ENCODE measurements at places on chromosomes 5 and 9. TPM values are rescaled to one million over a fixed set of nuclear protein-coding genes. Genes with fewer than 3 reads are reported as not detected.

GRCh38 chr5:172283020-172283861 is at the start of gene UBTD2:
Gene UBTD2 (minus strand): TSS chr5:172283764. CDS start chr5:172283665, 99 bp downstream.
- peak; percentile 79 for DNase-seq

- no peak for DNase-seq
Observed at GRCh38 chr5:76927961-76928360, 24.9 kb upstream of the CRHBP start.

The LTC4S gene
- total RNA-seq = 0.62 TPM

DNA sequence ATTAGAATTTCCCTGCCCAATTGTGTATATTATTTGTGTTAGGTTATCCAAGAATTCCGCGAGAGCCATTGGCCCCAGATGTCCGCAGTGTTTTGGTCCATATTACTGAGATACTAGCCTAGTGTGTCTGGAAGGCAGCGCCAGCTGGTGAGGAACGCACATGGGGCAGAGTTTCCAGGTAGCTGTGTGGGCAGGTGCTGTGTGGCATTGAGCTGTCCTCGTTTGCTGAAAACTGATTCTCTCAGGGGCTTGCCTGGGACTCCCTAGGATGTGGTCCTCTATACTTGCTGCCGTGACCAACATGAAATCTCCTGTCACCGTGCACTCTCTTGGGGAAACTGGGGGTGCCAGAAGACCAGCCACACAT is 288.7 kb downstream of the FANCC start:
- DNase-seq = no peak

- no peak for DNase-seq
Observed at GRCh38 chr5:3025392-3025791, 273.9 kb upstream of the IRX2 start.

The PCDHA9 gene
- total RNA-seq = not detected

The CYSTM1 gene
- 9.2 TPM for total RNA-seq

DNA sequence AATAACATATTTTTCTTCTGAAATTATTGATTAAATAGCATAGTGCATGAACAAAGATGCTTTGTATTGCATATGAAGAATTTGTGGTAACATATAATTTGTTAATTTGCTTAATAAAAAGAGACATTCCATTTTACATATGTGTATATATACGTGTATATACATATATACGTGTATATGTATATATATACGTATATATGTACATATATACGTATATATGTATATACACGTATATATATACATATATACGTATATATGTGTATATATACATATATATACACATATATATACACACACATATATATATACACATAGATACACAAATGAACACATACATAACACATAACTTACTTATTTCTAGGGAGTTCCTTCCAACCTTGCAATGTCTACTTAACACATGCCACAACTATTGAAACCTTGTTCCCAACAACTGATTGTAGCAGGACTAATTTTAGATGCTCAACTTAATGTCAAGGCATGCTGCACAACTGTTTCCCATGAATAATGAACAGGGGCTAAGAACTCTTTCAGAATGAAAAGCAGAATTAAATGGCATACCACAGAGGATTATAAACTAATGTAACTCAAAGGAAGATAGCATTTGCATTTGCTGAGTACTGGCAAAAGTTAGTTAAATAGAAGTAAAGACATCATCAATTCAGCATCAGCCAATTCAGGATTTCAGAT is 17.4 kb downstream of the KIF24 start:
- DNase-seq = no peak

DNA sequence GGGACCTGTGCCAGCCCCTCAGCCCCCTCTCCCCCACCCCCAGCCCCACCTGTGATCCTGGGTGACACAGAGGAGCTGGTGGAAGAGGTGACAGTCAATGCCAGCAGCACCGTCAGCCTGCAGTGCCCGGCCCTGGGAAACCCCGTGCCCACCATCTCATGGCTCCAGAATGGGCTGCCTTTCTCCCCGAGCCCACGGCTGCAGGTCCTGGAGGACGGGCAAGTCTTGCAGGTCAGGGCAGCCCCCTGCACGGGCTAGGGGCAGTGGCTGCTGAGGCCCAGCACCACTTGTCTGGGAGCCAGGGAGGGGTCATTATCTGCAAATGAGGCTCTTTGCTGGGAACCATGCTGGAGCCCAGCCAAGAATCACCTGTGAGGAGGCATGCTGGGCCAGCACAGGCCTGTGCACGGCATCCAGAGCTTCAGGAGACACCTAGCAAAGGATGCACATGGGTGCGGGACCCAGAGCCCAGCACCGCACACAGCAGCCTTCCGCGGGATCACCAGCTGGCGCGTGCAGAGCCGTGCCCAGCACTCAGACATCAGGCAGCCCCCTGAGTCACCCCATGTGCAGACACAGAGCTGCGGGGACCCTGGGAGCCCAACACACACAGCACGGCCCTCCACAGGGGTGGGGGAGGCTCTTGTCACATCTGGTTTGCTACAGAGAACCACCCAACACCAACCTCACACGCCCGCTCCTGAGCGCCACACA is 62.0 kb upstream of the ASS1 start:
- no peak for DNase-seq

DNA sequence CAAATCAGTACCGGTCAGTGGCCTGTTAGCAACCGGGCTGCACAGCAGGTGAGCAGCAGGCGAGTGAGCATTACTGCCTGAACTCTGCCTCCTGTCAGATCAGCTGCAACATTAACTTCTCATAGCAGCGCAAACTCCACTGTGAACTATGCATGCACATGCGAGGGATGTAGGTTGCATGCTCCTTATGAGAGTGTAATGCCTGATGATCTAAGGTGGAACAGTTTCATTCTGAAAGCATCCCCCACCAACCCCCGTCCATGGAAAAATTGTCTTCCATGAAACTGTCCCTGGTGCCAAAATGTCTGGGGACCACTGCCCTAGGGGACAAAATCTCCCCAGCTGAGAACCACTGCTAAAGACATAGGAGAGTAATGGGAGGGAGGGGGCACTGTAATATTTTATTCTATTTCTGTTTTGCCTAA is 51.1 kb downstream of the P4HA2 start:
- no peak for DNase-seq

GRCh38 chr5:67257500-67257899 is 60.9 kb upstream of the CD180 start:
- no peak for DNase-seq

GRCh38 chr5:124981901-124982300 is 235.5 kb upstream of the ZNF608 start:
- no peak for DNase-seq

GRCh38 chr5:125295405-125295872 is 549.0 kb upstream of the ZNF608 start:
- DNase-seq = no peak

GRCh38 chr5:5209089-5209488 is 69.0 kb downstream of the ADAMTS16 start:
- DNase-seq = no peak

The HTR4 gene
- total RNA-seq = not detected

- DNase-seq = no peak
Observed at GRCh38 chr5:172048539-172049101, 42.2 kb upstream of the FBXW11 start.

The SGCD gene
- total RNA-seq = not detected

DNA sequence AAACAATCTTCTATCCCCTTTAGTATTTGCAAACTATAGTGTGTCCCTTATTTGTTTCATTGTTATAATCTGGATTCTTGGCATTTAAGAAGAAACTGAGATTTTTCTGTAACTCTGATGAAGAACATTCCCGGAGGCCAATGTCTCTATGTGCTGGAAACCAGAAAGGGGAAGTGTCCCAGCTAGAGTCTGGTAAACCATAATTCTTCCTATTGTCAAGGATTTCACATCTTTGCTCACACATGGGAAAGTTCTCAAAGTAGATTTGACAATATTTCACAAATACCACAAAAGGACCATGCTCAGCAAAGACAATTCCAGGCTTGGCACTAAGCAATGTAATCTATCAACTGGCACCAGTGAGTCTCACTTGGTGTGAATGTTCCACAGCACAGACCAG is 146.8 kb downstream of the MUSK start:
- no peak for DNase-seq

DNA sequence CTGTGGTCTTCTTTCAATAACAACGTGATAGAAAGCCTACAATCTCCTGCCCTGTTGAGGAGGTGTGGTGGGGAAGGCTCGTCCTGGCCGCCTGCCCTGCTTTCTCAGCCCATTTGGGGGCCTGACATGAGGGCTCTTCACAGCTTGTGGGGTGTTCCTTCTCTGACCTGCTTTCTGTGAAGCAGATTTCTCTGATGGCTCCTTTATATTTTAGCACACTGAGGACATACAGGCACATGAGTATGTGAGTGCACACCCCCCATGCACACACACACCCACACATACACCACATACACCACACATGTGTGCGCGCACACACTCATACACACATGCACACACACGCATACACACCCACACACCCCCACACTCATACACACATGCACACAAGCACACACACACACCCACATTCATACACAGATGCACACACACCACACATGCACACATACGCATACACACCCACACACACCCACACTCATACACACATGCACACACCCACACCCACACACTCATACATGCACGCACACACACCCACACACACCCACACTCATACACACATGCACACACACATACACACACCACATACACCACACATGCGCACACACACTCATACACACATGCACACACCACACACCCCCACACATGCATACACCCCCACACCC is 117.5 kb downstream of the COL5A1 start:
- no peak for DNase-seq

The IRX1 gene
- not detected for total RNA-seq

DNA sequence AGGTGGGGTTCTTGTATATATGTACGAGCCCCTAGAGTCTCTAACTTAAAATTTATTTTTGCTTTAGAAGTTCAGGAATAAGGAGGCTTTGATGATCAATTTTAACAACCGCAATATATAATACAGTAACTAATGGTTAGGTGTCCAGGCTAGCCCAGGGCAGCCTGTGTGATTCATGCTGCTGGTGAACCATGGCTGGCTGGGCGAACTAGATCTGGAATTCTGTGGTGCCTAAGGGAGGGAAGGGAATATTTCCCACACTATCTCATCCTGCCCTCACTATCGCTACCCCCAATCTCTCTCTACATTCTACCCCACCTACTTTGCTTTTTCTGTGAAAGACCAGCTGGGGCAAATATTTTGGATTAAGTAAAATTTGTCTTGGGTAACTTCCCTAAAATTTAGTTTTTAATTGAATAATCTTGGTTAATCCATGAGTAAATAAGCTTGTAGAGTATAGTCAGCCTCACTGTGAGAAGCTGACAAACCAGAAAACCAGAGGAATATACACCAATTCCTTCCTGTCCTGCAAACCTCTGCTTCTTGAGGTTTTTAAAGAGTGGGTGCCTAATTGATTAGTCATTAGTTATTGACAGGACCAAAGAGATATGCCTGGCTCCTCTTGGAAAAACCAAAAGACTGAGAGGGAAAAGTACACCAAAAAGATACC is 115.1 kb upstream of the CCDC152 start:
- DNase-seq = no peak

GRCh38 chr9:96133321-96134021 is 168.5 kb downstream of the HSD17B3 start:
- no peak for DNase-seq

GRCh38 chr5:97006454-97007060 is 70.7 kb downstream of the LNPEP start:
- no peak for DNase-seq

- DNase-seq = no peak
Observed at GRCh38 chr9:134575103-134575900, 66.3 kb upstream of the COL5A1 start.

The FOXI1 gene
- total RNA-seq = not detected

The GRM6 gene
- total RNA-seq = not detected

- DNase-seq = no peak
Observed at GRCh38 chr5:178787889-178788288, 57.4 kb upstream of the ZNF354A start.

GRCh38 chr9:129102791-129103594 is 7.6 kb downstream of the CRAT start:
- no peak for DNase-seq

- no peak for DNase-seq
Observed at GRCh38 chr5:177473443-177474001, at the start of gene DBN1. Gene DBN1 (minus strand): TSS chr5:177473634. CDS start chr5:177473521, 113 bp downstream.

DNA sequence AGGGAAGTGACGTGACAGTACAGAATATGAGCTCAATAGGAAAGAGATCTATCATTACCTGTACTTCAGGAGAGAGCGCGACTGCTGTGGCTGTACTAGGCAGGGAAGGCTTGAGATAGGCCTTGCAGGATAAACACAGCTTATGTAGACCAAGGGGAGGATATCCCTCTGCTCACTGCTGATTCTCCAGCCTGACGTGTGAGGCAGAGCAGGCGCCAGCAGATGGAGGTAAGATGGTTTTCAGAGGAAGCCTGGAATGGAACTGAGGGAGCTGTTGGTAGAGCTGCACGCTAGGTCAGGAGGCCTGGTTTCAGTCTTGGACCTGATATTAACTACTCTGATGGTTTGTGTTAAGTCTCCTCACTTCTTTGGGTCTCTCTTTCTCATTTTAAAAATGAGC is 291.4 kb downstream of the YTHDC2 start:
- no peak for DNase-seq

The CCDC183 gene
- not detected for total RNA-seq

The PCDHGB4 gene
- total RNA-seq = 0.34 TPM

The TNFSF15 gene
- 0.28 TPM for total RNA-seq

- no peak for DNase-seq
Observed at GRCh38 chr5:9454012-9454481, 91.8 kb downstream of the SEMA5A start.

- no peak for DNase-seq
Observed at GRCh38 chr5:66518052-66518451, 78.1 kb upstream of the MAST4 start.

DNA sequence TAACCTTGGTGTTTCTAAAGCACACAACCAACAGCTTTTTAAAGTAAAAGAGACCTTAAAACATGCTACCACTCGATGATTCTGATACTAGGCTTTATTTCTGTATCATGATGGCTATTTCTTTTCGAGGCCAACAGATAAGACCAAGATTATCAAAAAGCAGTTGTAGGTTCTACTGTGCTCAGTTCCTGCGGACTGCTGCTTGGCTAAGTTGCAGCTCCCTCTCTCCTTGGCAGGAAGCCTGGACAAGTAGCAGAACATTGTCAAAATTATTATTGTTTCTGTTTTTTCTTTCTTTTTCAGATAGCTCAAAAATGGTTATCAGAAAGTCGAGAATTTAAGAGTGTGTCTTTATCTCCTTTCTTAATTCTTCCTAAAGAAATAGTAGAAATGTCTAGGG is 607.6 kb downstream of the PTPRD start:
- DNase-seq = no peak
